ENCODE measurements at places on chromosomes 11 and 22.

DNA sequence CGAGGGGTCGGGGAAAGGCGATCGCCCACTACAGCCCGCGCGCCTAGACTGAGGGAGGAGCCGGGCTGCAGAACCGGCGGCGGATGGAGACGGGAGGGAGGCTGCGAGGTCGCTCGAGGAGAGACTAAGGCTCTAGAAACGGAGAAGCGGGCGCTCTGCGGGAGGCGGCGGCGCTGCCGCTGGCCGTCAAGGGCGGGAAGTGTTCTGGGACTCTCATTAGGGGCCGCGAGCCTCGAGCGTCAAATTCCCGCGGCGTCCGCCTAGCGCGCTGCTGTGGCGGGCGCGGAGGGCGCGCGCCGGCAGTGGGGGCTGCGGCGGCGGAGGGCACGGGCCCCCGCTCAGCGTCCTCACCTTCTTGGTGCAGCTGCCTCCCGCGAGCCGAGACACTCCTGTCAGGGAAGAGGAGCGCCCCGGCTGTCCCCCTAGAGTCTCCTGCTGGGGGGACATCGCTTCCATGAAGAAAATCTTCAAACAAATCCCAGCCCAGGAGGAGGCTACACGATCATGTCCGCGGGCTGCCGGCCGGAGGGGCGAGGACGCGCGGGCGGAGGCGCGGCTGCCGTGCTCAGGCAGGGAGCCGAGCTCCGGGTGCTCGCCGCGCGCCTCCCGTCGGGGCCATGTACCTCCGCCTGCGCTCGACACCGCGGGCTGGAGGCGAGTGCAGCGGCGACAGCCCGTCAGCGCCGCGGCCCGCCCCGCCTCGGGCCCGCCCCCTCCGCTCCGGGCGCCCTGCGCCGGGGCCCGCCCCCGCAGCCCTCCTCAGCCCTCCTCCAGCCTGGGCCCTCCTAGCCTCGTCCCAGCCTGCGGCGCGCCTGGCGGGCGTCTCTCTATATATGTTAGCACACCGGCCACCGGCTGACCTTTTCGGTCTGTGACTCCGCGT is at the start of gene ARHGAP20:
TSS of gene ARHGAP20 (minus strand) at position 662 of the 883 bp plus-strand sequence. CDS start at position 456, 206 bp downstream.
- no peak for DNase-seq

GRCh38 chr11:101444851-101445250 is 139.0 kb downstream of the TRPC6 start:
- DNase-seq: no peak

- no peak for DNase-seq
Measured at GRCh38 chr11:2950825-2951224, 21.6 kb upstream of the PHLDA2 start.

DNA sequence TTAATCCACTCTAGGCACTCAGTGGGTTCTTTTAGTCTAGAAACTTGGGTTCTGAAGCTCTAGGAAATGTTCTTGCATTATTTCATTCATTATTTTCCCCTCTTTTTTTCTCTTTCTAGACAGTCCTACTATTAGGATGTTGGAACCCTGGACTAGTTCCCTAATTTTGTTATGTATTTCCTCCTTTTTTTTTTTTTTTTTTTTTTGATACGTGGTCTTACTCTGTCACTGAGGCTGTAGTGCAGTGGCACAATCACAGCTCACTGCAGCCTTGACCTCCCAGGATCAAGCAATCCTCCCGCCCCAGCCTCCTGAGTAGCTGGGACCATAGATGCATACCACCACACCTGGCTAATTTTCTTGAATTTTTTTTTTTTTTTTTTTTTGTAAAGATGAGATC is 9.4 kb downstream of the UPB1 start:
- no peak for DNase-seq

Measured in activated T-helper 1 cell treated with anti-CD3 and anti-CD28 coated beads, Interleukin-2, amount 50 U/mL, for 16 hours (primary cell).